ENCODE measurements at places on chromosomes 4 and X.

DNA sequence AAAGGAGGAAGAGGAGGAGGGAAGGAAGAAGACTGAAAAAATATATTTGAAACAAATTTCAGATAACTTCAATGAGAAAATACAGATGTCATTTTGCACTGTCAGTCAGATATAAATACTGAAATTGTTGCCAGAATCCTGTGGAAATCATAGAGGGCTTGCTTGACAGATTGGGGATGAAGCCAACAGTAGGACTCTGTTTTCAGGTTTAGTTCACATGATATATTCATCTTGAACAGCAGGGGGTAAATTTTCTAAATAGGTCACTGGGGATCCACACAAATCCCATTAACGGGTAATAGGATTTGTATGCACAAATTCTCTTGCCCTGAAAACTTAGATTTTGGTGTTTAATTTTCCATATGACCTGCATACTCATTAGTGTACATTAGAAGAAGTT is 103.3 kb upstream of the PCDH18 start:
- DNase-seq: no peak

DNA sequence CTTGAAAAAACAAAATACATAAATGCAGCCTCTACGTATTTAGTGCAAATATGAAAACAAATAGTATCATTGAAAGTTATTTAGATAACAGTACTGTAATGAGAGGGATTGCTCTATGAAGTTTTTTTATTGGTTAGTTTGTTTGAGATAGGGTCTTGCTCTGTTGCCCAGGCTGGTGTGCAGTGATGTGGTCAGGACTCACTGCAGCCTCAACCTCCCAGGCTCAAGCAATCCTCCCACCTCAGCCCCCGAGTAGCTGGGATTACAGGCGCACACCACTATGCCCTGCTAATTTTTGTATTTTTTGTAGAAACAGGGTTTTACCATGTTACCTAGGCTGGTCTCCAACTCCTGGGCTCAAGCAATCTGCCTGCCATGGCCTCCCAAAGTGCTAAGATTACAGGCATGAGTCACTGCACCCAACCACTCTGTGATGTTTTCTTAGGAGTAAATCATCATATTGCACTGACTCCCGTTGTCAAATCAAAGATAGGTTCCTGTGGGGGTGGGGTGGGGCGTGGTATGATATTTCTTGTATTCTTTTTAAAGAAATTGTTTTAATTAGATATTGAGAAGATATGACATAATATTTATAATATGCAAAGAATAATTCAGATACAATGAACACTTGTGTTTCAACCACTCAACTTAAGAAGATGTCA is 75.8 kb downstream of the ATG4A start:
- DNase-seq: no peak

GRCh38 chrX:109077788-109078187 is 341.4 kb upstream of the IRS4 start:
- no peak for DNase-seq

DNA sequence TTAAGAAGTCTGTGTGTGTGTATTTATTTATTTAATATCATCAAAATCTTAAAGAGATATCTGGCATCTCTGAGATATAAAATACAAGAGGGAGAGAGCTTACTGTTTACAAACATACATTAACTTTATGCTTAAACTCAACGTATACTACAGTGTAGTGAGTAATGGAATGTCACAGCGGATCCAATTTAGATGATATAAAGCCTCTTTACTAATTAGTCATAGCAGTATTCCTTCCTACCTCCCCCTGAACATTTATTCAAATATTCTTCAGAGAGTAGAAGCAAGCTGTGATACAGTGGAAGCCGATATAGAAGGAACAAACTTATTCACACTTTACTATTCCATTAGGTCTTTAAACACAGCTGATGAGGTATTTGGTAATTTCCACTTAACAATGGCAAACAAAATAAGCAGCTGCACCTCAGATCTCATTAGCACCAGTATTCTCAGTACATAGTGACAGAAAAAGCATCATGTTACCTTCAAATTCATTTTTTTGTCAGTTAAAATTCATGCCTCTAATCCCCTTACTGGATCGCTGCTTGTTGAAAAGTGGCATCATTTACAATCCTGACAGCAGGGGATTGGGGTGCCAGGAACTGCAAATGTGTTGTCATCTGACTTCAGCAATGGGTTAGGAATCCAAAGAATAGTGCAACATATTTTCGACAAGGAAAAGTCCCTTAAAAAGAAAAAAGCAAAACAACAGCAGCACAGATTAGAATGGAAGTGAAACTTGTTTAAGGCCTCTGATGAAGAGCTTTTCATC is 658.7 kb upstream of the EPHA5 start:
- no peak for DNase-seq

DNA sequence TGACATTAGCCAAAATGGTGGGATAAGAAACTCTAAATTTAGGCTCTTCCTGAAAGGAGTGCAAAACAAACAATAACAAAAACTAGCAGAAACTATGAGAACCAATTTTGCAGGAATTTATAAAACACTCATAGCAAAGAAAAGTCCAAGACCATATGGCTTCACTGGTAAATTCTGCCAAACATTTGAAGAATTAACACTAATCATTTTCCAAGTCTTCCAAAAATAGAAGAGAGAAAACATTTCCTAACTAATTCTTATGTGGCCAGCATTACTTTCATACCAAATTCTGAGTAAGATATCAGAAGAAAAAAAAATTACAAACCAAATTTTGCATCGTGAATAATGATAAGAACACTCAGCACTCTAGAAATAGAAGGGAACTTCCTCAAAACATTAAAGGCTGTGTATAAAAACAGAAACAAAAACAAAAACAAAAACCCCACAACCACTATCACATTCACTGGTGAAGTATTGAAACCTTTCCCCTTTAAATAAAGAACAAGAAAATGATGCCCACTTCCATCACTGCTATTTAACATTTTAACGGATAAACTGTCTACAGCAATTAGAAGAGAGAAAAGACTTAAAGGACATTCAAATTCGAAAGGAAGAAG is 524.3 kb upstream of the GALNTL6 start:
- DNase-seq: no peak

GRCh38 chr4:7013175-7013574 is 30.0 kb upstream of the TADA2B start:
- DNase-seq: no peak

DNA sequence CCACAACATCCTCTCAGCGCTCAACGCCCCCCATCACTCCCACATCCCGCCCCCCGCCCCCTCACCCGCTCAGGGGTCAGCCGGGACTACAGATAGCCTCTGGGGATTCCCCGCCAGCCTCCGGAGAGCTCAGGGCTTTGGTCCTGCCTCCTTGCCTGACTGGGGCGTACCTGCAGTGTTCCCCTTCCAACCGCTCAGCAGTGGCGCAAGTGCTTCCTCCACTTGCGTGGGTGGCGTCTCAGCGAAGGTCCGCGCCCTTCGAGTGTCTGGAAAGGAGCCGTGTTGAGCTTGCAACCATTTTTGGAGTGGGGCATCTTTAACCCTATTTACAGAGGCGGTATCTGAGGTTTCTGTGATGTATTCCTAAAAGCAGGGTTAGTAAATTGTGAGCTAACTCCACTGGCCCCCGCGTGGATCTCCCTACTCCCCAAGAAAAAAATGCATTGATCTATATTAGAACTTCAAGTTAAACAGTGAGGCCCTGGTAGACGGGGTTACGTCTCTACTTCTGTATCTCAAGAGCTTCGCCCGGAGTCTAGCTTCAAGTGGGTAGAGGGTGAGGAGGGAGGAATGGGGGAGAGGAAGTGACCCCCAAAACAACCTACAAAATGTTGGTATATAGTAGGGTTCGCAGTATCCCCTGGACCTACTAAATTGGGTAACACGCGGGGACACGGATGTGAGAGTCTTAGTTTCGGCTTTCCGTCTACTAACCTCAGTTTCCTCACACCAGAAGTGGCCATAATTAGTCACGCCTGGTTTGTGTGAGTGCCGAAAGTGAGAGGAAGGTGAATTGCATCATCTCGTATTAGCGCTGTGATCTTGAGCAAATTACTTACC is 16.1 kb downstream of the NKX3-2 start:
- no peak for DNase-seq

- DNase-seq: no peak
These were observed 99.6 kb upstream of the INTU start for GRCh38 chr4:127533028-127533700.

All from activated CD8-positive, alpha-beta T cell treated with anti-CD3 and anti-CD28 coated beads, Interleukin-2, amount 10 ng/mL, durations not matched to agents 7 days and 5 days (primary cell).